ENCODE measurements at places on chromosomes 5 and 9.

- DNase-seq, result no peak
These were observed 28.2 kb downstream of the RNF145 start for GRCh38 chr5:159181152-159181551.

GRCh38 chr9:123218831-123219230, 49.6 kb downstream of the STRBP start:
- DNase-seq, result no peak

DNA sequence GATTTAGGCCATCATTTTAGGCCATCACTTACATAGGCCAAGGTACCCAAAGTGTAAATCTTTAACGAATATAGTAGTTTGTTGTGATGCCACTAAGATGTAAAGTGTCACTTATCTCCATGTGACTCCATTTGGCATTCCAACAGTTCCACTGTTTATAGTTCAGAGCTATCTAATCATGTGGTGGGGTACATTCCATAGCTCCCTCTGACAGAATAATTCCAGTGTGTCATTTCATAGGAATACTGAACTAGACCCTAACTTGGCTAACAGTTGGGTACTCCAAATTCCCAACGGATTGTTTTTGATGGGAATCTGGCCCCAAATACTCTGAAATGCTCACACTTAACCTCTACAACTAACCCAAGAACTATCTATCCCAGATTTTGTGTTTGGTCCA, 76.7 kb upstream of the FST start:
- DNase-seq, result no peak

DNA sequence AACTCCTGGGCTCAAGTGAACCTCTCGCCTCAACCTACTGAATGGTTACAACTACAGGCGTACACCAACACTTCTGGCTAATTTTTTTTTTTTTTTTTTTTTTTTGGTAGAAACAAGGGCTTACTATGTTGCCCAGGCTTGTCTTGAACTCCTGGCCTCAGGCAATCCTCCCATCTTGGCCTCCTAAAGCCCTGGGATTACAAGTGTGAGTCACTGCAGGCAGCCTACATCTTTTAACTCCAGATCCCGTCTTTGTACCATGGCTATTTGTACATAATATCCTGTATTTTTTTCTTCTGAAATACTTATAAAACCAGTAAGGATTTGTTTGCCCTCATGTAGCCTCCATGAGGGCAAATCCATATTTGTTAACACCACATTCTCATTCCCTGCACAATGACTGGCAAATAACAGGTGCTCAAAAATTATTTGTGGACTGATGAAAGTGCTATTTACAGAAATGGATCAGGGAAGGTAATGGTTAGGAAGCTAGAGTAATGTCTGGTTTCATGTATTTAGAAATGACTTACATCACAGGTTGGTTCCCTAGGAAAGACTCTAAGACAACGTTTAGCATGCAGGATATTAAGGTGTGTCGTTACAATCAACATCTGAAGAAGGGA, 51.9 kb upstream of the POU5F2 start:
- no peak for DNase-seq

GRCh38 chr9:111804636-111805035, 9.9 kb upstream of the SHOC1 start:
- DNase-seq, result no peak

- no peak for DNase-seq
These were observed 617 bp upstream of the PTPRD start for GRCh38 chr9:10613419-10613818.

DNA sequence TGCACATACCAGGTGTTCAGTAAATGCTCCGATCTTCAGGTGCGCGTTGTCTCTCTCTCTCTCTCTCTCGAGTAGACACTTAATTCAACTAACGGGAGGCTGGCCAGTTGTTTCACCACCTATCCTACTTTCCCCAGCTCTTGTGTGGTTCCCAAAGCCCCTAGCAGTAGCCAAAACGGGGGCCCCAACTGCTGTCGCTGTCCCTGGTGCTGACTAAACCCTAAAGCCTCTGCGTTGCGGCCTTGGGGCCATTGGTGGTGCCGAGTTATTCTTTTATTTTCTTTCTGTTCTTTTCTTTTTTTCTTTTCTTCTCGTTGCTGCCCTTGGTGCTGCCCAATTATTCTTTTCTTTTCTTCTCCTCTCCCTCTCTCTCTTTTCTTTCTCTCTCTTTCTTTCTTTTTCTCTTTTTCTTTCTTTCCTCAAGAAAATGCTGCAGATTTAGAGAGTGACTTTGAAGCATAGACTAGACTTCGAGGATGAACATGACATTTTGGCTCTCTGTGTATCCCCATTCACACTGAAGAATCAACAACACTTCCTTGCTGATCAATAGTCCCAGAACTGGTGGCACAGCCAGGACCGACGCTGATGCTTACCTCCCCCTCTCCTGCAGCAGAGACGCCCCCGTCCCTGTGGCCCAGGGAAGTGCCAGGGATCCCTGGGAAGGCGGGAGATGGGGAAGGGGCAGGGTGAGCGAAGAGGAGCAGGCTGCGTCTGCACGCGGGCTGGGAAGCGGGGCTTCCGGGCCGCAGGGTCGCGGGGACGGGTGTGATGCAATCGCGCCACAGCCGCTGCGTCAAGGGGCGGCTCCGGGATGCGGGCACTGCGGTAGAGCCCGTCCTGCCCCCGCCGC, at the start of gene FBLL1:
FBLL1 (plus strand) TSS at position 785 of the 853 bp plus-strand sequence. CDS start 200 bp downstream, outside the sequence.
- peak; percentile 22 for DNase-seq

GRCh38 chr5:111463311-111463710, 49.0 kb downstream of the STARD4 start:
- peak; percentile 26 for DNase-seq

- no peak for DNase-seq
These were observed 72.2 kb downstream of the COL15A1 start for GRCh38 chr9:99015890-99016289.

- no peak for DNase-seq
These were observed 70.2 kb downstream of the SUSD1 start for GRCh38 chr9:112104901-112105300.

DNA sequence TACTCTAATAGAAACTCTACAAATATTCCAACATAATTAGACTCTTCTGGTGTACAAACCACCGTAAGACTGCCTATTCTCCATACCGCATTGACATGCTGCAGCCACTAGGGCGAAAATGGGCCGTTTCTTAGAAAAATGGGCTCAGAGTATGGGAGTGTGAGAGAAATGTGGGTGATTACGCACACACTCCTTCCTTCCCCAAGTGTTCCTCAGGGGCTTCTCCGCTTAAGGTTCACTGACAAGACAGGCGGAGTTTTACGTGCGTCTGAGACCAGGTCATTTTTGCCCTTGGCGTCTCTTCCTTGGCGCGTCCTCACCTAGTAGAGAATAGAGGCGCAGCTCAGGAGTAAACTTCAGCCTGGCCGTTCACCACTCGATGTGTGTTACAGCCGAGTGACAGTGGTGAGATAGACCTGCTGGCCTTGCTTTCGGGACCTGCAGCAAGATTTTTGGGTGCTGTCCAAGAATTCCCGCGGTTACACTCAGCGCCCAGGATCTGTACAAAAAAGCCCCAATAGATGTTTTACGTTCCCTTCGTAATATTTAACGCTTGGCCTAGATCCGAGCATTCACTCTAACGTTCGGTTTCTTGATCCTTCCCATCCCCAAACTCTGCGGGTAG, 1.8 kb upstream of the NTRK2 start:
- peak; percentile 61 for DNase-seq

DNA sequence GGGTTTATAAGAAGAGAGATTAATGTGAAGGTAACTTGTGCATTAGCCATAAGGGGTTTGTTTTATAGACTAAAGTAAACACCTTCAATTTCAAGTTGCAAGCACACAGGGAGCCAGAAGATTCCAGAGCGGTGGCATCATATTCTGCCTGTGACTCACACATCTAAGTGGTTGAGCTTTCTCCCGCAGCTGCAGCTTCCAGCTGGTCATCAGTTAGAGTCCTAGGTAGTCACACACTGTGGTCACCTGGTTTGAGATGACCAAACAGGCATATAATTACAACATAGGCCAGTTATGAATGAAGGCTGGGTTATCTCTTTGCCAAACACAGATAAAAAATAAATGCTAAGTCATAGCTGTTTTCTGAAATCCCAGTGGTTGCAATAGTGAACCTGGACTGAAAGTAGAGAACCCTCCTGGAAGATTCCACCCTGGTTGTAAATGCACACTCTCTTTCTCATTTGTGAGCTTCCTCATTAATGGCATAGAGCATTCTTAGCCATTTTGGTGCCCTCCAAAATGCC, 171.3 kb downstream of the GDNF start:
- peak; percentile 45 for DNase-seq

GRCh38 chr5:41519801-41520200, 9.4 kb upstream of the PLCXD3 start:
- no peak for DNase-seq

GRCh38 chr5:27465140-27465539, 426.8 kb upstream of the CDH9 start:
- no peak for DNase-seq

DNA sequence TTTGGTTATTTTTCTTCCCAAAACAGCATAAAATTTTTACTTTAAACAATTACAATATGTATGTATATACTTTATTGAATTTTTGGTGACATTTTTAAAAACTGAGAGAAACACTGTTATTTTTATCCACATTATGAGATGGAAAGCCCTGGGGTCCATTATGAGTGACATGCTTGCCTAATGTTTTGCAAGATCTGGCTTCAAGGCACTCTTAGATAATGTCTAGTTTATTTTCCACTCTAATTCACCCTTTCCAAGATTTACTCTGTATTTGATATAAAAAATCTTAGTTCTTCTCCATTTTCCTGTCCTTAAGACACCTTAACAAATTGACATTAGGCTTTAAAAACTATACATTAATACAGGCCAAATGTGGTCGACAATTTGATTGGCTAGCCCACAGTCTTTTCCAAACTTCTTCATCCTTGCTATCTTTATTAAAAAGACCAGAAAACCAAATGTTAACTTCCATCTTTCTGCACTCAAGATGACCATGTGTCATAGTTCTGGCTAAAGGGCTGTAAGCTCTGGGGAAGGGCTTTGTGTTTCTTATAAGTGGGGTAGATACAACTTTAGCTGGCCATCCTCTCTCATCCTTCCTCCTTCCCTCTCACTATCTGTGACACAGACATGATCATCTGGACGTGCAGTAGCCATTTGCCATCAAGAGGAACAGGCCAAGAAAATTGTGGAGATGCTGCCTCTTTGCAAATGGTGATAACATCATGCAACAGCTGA, 561.1 kb downstream of the PDE4D start:
- no peak for DNase-seq

All from NCI-H2081 (cell line).